ENCODE measurements at places on chromosomes 7 and 10. TPM values are rescaled to one million over a fixed set of nuclear protein-coding genes. Genes with fewer than 3 reads are reported as not detected.

DNA sequence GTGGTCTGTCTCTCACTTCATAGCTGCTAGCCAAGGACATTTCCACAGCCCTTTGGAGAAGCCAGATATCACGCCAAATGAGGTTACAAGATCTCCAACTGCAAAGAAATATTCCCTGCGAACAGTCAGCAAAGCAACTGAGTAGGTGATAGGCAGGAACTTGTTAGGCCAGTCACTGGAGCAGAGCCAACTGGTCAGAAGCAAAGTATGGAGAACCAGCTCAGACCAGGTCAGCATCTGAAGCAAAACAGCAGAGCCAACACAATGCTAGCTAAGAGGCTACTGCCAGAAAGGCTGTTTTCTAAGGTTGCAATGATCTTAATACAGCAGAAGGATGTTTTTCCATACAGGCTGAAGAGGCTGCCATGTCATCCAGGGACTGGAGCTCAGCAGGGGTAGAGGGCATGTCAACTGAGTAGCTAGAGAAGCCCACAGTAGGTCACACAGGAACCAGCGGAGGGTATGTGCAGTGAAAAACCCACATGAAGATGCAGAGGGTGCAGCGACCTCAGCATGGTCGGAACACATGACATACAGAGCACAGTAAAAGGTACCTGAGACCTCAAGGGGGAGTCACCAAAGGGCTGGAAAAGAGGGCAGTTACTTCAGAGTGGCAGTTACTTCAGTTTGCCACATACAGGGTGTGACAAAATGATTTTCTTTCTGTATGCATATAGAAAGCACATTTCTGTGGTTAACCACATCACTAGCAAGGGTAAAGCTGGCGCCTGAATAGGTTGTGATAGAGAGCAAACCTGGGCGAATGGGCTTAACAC, 8.9 kb downstream of the SEC31B start:
- peak; percentile 73 for DNase-seq

- no peak for DNase-seq
These were observed 978.6 kb downstream of the SORCS1 start for GRCh38 chr10:106185951-106186350.

DNA sequence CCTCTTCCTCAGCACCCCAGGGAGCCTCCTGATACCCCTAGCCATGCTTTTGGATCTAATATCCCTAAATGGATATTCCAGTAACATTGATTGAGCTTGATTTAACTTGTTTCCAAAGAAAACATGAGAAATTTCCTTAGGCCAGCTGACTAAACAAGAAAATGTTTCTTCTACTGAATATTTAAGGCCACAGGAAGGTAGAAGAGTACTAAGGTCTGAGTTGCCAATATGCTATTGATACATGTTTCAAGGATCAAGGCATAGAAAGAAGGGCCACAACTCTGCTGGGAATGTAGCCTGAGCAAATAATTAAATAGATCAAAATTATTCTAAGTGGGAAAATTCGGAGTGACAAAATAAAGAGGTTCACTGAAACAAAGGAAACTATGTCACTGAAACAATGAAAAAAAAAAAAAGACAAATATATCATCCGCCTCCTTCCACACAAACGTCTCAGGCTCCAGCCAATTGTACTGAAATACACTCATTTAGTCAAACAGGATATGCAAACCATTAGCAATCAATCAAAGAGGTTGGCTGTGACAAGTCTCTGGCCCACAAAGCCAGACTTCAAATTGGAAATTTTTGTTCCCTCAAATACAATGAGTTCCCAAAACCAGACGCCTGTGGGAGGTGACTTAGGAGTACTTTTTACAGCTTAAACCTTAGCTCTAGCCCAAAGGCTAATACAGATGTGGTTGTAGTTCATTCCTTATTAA, 396.2 kb downstream of the HTR7 start:
- DNase-seq, result no peak

- no peak for DNase-seq
These were observed 69.5 kb downstream of the STK17A start for GRCh38 chr7:43652364-43652763.

The OR13A1 gene
- not detected for total RNA-seq

DNA sequence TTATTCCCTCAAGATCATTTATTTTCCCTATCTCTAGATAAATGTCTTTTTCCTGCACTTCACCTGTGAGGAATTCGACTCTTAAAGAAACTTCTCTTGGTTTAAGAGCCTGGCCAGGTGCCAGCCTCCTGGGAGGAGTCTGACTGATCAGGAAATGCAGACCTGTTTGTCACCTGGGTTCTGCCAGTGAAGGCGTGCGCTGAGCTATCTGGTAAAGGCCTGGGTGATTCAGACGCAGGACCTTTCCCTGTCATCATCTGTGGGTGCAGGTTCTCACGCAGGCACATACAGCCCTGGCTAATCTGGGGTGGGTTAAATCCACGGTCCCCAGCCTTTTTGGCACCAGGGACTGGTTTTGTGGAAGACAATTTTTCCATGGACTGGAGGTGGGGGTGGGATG, 65.3 kb upstream of the AQP1 start:
- peak; percentile 69 for DNase-seq

DNA sequence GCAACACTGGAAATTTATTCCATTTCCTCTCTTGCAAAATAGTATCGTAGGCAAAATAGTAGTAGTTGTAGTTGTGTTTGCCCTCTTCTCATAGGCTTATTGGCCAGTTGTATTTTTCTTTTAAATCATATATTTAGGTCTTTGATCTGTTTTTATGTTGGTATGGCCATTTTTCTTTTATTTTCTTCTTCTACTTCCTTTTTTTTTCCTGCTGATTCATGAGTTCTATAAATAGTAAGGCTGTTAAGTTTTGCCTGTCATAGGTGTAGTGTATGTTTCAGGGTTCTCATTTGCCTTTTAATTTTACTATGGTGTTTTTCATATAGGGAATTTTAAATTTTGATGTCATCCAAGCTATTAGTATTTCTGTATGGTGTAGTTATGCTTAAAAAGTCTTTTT, 25.4 kb upstream of the MRC1 start:
- no peak for DNase-seq

The GPR15LG gene
- total RNA-seq, result not detected

The HELLS gene
- total RNA-seq, result 9.8 TPM

The GDF2 gene
- not detected for total RNA-seq

DNA sequence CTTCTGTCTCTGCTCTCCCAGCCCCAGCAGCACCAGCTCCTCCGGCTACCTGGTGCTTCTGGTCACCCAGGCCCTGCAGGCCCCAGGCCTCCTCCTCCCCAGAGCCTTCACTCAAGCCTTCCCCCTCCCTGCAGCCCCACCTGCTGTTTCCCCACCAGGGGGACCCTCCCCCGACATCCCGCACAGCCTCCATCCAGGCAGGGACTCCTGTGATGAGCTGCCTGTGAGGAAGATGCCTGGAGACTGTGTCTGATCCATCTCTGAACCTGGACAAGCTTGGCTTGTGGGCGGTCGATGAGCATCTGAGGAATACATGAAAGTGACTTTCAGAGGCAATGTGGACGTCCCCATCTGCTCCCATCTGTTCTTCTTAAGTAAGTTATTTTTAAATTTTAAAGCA, 45.0 kb downstream of the RAMP3 start:
- no peak for DNase-seq

DNA sequence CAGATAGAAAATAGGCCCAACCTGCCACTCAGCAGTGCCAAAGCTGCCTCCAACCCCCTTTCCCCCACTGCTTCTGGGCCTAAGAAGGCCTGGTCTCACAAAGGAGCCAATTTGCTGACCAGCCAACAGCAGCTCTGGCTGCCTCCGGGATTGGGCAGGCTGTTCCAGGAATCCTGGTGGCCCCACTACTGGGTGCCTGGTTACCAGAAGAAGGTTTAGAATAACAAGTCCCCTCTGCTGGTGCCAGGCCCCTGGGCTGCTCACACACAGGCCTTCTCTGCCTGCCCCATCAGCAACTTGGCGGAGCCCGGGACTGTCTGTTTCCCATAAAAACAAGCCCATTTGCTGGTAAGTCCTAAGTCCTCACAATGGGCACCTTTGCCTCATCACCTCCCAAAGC, 1.2 kb downstream of the PHKG1 start:
- peak; percentile 26 for DNase-seq

- DNase-seq, result no peak
These were observed 22.8 kb upstream of the FAM20C start for GRCh38 chr7:169276-170172.

DNA sequence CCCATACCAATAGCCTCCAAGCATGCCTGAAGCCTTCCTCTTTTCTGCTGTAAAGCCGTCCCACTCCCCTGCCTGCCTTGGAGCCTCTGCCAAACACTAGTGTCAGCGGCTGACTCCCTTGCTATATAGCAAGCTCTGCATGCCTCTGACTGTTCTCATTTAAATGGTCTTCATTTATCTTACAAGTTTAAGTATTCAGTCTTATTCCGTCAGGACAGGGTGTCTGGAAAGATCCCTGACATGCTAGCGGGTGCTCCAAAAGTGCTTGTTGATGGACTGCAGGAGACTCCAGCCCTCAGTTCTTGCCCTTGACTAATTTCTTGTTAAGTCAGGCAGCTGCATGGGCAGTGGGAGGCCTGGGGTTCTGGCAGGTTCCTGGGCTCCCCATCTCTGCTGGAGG, 298.7 kb downstream of the GFRA1 start:
- no peak for DNase-seq

GRCh38 chr7:23356726-23357125, 57.6 kb downstream of the MALSU1 start:
- no peak for DNase-seq

DNA sequence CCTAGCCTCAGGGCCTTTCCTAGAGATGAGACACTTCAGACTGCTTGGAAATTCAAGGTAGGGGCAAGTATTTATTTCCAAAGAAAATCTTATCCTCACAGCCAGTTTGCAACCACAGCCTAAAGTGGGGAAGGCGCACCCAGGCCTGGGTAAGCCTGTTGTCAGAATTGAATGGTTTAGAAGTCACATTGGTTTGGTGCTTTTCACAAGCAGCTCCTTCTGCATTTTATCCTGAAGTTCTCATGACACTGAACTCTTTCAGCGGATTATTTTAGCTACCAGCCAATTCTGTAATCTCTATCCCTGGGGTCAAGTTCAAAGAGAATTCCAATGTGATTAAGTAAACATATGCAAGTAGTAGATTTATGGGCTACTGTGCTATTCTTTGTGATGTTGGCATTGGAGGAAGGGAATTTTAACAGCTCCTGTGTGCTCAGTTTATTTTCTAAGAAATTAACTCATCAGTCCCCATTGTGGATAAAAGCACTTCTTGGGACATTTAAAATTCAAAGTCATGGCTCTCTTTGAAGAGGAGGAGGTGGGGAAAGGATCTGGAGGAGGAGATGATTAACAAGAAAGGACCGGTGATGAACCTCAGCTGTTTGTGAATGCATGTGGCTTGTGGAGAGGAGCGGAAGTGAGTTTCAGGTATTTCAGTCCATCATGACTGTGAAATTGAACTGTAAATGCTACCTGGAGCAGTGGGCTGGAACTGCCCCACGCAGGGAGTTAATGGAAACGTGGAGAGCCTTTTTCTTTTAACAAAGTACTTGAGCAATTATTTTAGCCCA, 90.2 kb upstream of the CACUL1 start:
- DNase-seq, result no peak
